Ovary (tissue), 10 donors: ENCODE measurements at places on chromosomes 6 and 20.

- no peaks in the 10 kb centered on the region for H3K27me3 ChIP-seq
- no peak for DNase-seq
- H3K4me3 ChIP-seq = no peak overlapping the region
- H3K27ac ChIP-seq = no peak overlapping the region
- H3K36me3 ChIP-seq = no peaks in the 10 kb centered on the region
- H3K4me1 ChIP-seq = no peaks in the 10 kb centered on the region
These were observed 119.4 kb downstream of the NCOA3 start for GRCh38 chr20:47620808-47621805.

GRCh38 chr6:36624461-36625157 lies 30.4 kb downstream of the SRSF3 start:
- H3K36me3 ChIP-seq = no peaks in the 10 kb centered on the region
- no peaks in the 10 kb centered on the region for H3K27me3 ChIP-seq
- H3K4me1 ChIP-seq = peaks cover 21% of the 10 kb centered on the region
- peak overlapping the region; percentile 80 for H3K27ac ChIP-seq
- DNase-seq = no peak

- H3K27ac ChIP-seq = no peak overlapping the region
- no peak overlapping the region for H3K4me3 ChIP-seq
- no peaks in the 10 kb centered on the region for H3K4me1 ChIP-seq
These were observed 104.6 kb upstream of the EXOC2 start for GRCh38 chr6:797479-798077.

DNA sequence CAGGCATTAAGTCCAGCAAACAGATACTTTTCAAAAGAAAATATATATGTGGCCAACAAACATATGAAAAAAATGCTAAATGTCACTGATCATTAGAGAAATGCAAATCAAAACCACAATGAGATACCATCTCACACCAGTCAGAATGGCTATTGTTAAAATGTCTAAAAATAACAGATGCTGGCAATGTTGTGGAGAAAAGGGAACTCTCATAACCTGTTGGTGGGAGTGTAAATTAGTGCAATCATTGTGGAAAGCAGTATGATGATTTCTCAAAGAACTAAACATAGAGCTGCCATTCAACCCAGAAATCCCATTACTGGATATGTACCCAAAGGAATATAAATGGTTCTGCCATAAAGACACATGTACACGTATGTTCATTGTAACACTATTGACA lies 20.6 kb downstream of the KCNQ5 start:
- H3K36me3 ChIP-seq = no peaks in the 10 kb centered on the region
- H3K4me1 ChIP-seq = no peaks in the 10 kb centered on the region
- no peaks in the 10 kb centered on the region for H3K27me3 ChIP-seq
- no peak overlapping the region for H3K27ac ChIP-seq

DNA sequence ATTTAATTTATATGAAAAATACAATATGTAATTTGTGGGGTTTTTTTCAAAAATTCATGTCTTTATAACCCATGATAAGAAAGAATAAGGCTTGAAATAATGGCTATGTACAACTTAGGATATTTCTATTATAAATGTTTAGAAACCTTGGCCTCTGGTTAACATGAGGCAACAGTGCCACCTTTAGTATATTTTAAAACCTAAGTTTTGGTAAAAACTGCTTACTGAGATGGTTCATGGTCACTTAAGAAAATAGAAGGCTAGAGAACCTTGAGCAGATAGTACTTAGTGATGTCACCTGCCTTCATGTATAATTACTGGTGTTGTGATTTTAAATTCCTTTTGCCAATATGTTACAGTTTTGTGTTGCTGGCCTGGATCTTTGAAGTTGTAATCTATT lies 176.4 kb downstream of the ADGB start:
- no peak overlapping the region for H3K4me3 ChIP-seq
- no peak for DNase-seq
- no peak overlapping the region for H3K27ac ChIP-seq

DNA sequence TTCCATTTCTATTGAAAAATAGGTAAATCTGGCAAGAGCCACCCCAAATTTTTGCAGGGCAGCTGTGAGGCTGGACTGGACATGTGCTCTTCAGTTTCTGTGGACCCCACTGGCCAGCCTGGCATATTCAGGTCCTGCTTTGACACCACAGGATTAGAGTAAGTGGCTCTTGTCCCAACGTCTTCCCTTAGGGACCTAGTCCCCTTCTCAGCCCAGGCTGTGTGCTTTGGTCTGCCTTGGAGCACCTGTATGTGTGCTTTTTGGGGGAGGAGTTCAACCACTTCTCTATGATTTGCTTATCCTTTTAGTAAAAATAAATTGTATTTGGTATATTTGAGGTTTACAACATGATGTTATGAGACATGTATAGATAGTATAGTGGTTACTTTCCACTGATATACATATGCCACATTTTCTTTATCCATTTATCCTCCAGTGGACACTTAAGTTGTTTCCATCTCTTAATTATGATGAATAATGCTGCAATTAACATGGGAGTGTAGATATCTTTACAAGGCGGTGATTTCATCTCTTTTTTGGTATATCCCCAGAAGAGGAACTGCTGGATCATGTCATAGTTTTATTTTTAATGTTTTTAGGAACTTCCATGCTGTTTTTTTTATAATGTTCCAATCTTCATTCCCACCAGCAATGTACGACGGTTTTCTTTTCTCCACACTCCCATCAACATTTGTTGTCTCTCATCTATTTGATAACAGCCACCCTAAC lies 167.8 kb upstream of the UST start:
- DNase-seq = no peak
- H3K4me1 ChIP-seq = no peaks in the 10 kb centered on the region
- no peaks in the 10 kb centered on the region for H3K27me3 ChIP-seq
- no peaks in the 10 kb centered on the region for H3K36me3 ChIP-seq
- H3K4me3 ChIP-seq = no peak overlapping the region
- no peak overlapping the region for H3K27ac ChIP-seq

DNA sequence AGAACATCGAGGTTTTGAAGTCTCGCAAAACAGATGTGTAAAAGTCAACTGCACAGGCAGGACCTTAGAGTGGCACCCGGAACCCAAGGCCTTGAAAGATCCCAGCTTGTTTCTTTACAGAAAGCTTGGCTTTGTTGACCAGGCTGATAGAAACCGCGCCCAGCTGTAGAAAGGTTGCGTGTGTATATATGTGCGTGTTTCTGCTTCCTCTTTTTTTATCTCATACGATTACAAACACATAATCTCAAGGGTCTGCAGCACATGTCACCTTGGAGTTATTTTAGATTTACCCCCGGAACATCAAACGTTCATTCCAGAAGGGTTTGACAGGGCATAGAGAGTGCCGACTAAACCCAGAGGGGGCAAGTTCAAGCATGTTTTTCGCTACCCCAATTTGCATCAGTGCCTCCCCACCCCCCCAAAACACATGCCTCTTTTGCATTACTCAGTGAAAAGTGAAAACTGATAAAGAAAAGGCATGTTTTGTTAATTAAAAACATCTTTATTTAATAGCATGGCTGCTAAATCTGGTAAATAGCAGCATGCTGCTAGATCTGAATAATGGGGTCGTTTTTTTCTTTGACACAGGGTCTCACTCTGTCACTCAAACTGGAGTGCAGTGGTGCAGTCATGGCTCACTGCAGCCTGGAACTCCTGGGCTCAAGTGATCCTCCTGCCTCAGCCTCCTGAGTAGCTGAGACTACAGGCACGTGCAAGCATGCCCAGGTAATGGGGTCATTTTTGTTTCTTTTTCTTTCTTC lies 33.2 kb upstream of the NCOA3 start:
- no peak overlapping the region for H3K4me3 ChIP-seq
- H3K27me3 ChIP-seq = no peaks in the 10 kb centered on the region

DNA sequence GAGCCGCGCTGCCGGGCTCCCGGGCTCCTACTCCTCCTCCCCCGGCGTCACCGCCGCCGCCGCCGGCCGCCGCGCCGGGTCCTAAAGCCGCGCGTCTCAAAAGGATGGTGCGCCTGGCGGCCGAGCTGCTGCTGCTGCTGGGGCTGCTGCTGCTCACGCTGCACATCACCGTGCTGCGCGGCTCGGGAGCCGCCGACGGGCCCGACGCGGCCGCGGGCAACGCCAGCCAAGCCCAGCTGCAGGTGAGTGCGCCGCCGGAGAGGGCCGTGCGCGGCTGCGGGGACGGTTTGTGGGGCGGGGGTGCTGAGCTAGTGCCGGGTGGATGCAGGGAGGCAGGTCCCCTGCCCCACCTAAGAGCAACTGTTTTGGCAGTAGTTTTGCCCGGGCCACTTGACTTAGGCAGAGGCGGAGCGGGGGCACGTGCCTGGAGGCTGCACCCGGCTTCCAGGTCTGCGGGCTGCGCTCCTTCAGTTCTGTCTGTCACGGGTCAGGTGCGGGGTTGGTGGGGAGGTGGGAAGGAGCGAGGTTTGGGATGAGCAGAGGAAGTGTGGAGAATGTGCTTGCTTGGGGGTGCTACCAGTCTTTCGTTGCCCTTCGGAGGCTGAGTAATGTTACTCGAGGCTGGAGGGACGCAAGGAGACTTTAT lies 722 bp downstream of the ISM1 start:
- H3K27me3 ChIP-seq = peaks cover 2% of the 10 kb centered on the region
- no peak overlapping the region for H3K27ac ChIP-seq
- no peak for DNase-seq
- H3K4me3 ChIP-seq = peak overlapping the region; percentile 31
